Left hindlimb (tissue), 1 donor: ENCODE measurements at places on chromosomes 11 and 22.

DNA sequence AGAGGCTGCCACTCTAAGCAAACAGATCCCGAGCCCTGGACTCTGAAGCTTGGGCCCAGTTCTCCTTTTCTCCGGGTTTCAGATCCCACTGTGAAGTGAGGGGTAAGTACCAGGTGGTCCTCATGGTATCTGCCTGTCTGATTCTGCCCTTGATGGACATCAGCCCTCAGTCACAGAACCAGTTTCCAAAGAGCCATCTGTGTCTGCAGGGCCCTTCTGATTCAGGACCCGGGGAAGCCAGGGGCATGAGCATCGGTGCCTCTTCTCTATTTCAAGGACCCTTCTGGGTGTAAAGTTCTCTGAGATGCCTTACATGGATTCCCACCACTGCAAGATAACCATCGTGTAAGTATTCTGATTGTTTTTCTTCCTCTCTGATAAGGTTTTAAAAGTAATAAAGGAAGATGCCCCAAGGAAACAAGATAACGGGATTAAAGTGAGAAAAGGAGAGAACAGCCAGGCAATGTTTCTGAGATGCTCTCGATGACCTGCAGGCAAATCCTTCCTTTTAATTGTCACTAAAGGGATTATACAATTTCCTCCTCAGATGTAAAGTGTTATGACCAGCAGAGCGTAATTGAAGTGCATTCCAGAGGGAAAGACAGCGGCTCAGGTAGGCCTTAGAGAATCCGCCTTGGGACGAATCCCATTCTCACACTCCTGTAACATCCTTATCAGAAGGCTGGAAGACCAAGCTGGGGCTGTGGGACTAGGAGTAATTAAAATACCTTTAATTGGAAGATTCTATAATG is 924.3 kb downstream of the TBC1D22A start:
- no peak for DNase-seq

- DNase-seq = no peak
Measured at GRCh38 chr11:72613977-72614376, 60.2 kb downstream of the PDE2A start.

DNA sequence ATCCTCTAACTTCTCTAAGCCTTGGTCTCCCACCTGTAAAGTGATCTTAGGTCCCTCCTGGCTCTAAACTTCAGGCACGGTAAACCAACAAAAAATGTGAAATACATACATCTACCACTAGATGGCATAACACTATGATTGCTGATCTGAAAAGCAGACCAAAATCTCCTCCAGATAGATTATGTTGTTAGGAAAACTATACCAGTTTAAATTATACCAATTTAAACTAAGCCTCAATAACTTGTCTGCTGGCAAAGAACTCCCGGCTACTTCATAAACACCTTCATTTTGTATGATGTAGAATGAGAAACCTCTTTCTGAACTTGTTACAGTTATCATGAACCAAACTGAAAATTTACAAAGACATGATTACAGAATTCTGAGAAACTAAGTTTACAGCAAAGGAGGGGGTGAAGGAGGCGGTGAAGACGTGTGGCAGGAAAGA is 85.9 kb downstream of the SBF2 start:
- no peak for DNase-seq

DNA sequence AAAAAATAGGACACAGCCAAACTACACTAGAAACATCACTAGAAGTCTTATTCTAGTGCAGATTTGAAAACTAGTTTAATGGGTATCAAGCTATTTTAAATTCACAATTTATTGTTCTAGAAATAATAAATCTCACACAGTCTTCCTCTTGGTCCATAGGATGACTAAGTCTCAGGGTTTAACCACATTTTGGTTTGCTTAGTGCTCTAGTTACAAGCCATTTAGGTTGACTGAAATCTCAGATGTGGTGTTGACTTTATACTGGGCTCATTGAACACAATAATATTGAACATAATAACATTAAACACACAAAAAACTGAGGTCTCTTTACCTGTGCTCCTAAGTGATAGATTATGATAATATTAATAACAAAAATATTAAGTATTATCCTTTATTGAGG is 760.3 kb upstream of the CCDC179 start:
- DNase-seq = no peak

DNA sequence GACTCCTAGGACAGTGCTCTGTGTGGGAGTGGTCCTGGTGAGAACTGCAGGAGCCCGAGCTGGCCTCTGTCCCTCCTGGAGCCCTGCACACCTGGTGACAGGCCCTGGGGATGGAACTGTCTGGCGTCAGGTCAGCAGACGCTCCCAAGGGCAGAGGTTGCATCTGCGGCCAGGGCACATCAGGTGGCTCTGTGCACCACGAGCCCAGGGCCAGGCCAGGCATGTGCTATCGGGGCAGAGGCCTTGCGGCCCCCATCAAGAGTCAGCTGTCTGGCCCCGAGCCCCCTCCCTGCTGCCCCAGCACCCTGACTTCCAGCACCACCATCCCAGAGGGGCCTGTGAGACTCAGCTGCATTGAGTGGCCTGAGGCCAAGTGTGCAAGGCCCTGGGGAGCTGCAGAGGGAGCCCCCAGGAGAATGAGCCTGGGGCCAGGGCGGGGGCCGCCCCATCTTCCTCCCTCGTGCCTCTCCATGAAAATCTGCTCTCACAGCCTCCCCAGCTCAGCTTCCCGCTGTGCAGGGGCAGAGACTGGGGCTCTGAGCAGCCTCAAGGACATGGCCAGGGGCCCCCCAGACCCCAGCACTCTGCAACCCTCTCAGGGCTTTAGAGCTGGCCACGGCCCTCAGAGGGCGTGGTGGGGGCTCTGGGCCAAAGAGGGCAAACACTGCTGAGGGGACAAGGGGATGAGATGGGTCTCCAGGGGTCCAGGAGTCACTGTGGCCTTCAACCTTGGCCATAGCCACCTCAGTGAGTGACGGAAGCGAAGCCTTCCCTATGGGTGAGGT is 56.4 kb downstream of the RTL6 start:
- no peak for DNase-seq

DNA sequence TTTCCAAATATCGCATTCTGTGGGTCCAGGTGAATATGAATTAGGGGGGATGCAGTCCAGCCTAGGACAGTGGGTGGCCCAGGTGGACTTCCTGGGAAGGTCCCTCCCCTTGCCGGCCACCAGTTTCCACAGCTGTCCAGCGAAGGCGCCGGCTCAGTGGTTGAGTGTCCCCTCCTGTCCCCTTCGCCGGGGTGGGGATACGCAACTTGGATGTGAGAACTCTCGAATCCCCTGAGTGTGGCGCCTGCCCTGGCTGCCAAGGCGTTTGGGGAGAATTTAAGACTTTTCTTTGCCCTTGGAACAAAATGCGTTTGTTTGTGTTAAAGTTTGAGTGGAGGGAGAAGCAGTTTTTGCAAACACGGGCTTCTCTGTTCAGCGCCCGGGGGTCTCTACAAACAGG is 123.7 kb downstream of the KCNQ1OT1 start:
- peak; percentile 25 for DNase-seq

DNA sequence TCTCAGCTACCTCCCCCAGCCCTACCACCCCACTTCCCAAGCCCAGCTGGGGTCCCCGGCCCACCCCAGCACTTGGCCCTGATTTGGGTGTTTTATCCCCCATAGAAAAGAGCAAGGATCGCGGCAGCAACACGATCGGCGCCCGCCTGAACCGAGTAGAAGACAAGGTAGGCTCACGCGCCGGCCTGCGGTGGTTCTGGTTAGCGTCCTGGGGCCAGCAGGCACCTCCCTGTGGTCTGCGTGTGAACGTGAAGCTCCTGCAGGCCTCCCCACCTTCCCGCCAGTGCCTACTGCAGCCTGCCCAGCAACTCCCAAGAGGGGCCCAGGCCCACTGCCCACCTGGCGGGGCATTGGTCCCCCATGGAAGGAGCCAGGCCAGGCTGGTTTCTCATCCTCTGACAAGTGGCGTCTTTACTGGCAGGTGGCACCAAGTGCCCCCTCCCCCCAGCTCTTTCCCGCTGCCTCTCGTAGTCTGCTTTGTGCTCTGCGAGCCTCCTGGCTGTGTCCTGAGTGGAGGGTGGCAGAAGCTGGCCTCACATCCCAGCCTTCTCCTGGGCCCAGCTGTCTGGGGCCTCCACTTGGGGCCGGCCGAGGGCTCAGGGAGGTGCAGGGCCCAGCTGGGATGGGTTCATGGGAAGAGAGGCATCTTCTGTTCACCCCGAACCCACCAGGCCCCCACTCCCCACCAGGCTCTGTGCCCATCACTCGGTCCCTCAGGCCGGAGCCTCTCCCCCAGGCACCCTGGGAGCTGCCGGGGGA is 78.3 kb upstream of the KCNQ1OT1 start:
- no peak for DNase-seq
